ENCODE measurements at places on chromosomes 3 and 15.
A peak's percentile ranks its signal among the peaks of the same experiment; 100 is the strongest.

- no peak for DNase-seq
Measured at GRCh38 chr3:52268036-52268435, 10.4 kb downstream of the WDR82 start.

DNA sequence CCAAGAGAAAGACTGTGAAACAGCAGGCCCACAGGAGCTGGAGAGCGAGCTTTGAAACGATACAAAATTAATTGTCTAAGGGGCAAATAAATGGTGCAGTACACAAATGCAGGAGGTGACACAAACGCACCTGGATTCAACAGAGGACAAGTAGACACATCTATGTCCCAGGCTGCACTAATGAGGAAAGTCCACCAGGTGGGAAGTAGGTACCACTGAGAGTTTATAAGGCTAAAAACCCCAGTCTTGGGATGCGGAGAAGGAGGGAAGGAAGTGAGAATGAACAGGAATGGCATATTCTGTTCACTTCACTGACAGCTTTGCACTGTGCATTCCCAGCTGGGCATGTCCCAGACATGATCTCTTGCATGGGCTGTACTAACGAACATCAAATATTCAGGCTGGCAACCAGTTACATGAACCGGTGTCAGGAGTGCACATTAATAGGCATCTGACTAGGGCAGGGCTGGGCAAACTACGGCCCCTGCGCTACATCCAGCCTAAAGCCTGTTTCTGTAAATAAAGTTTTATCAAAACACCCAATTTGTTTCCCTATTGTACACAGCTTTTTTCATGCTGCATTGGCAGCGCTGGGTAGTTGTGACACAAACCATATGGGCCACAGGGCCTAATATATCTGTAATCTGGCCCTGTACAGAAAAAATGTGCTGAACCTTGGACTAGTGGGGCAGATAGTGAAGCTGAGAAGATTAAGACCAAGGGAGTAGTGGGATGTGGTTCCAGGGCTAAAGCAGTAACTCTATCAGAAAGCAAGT is 107.0 kb downstream of the IGF2BP2 start:
- no peak for DNase-seq

GRCh38 chr15:101535170-101535902 is 45.8 kb upstream of the PCSK6 start:
- no peak for DNase-seq

DNA sequence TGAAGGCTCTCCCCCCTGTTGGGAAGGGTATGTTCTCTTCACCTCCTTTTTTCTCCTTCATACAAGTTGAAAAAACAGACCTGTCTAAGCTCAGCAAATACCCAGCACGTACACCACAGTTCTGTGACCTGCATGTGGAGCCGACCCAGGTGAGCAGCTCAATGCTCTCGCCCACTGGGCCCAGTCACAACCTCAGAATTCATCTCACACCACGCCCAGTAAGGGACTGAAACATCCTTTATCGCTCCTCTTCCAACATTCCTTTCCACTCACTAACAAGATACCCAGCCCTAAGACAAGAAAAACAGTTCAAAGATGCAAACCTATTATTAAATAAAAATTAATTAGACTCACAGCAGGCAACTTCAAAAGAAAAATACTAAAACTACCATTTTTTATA is 68.9 kb downstream of the FOXP1 start:
- no peak for DNase-seq

DNA sequence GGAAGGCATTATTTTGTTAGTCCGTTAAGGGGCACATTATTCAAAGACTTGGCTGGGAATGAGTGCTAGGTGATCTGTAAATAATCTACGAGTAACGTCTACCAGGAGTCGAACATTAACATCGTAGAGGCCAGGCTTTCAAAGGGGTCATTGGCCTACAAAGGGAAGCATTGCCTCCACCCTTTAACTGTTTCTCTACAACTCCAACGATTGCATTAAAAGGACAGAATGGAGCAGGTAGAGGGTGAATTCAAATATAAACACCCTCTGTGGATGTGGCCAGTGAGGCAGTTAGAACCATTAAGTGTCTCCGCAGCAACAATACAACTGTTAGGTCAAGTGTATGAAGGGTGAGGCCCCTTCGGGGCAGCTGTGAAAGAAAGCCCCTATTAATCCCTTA is 126.0 kb upstream of the LMOD3 start:
- DNase-seq: no peak

GRCh38 chr3:156721687-156722618 is 47.6 kb downstream of the TIPARP start:
- no peak for DNase-seq

GRCh38 chr3:95123104-95123503 is 1060.2 kb downstream of the NSUN3 start:
- no peak for DNase-seq

- no peak for DNase-seq
Measured at GRCh38 chr3:9037144-9037711, 74.0 kb upstream of the RAD18 start.

- DNase-seq: no peak
Measured at GRCh38 chr3:186305286-186305685, 56.7 kb downstream of the DGKG start.

DNA sequence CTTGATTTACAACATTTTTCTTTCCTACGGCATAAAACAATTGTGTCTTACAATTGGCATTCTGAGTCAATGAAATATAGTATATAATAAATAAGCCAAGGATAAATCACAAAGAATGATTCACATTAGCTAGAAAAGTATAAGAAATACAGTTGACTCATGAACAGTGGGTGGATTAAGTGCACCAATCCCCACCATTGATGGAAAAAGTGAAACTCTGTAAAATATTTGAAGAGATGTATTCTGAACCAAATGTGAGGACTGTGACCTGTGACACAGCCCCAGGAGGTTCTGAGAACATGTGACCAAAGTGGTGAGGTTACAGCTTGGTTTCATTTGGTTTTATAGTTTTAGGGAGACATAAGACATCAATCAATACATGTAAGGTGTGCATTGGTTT is 227.5 kb downstream of the ALCAM start:
- no peak for DNase-seq

GRCh38 chr3:139134678-139135372 is 90.1 kb upstream of the PRR23C start:
- DNase-seq: no peak

GRCh38 chr3:48696601-48697000 is 10.9 kb upstream of the NCKIPSD start:
- no peak for DNase-seq

GRCh38 chr3:45861043-45861719 is 19.3 kb upstream of the LZTFL1 start:
- DNase-seq: no peak

- no peak for DNase-seq
Measured at GRCh38 chr3:111143-112069, 85.2 kb upstream of the CHL1 start.

GRCh38 chr3:51389423-51390183 is 1.5 kb upstream of the RBM15B start:
- peak; percentile 61 for DNase-seq

DNA sequence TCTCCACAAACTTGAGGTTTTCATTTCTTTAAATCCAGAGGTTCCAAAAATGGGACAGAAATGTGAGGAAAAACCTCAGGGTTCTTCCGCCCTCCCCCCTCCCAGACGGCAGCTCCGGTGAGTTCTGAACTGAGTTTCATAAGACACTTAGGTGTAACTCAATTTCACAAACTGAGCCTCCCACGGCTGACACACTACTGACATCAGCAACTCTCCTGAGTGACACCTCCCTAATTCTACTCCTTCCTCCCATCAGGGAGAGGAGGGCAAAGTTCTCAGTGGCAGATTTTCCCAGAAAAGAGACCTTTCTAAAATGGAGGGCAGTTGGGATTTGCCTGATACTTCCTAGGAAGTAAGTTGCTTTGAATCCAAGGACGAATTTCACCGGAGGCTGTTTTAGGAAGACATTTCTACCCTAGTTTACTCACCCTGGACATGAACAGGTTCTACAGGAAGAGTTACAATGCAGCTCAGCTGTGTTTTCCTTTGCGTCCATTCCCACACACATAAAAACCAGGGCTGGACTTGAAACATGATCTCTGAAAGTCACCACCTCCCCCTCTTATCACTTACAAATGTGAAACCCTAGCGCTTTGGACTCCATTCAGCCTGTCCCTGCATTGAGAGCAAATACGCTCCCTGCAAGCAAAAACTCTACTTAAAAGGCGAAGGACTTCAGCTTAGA is 78.1 kb upstream of the LMOD3 start:
- no peak for DNase-seq

- no peak for DNase-seq
Measured at GRCh38 chr3:125061170-125061569, 5.4 kb upstream of the HEG1 start.

DNA sequence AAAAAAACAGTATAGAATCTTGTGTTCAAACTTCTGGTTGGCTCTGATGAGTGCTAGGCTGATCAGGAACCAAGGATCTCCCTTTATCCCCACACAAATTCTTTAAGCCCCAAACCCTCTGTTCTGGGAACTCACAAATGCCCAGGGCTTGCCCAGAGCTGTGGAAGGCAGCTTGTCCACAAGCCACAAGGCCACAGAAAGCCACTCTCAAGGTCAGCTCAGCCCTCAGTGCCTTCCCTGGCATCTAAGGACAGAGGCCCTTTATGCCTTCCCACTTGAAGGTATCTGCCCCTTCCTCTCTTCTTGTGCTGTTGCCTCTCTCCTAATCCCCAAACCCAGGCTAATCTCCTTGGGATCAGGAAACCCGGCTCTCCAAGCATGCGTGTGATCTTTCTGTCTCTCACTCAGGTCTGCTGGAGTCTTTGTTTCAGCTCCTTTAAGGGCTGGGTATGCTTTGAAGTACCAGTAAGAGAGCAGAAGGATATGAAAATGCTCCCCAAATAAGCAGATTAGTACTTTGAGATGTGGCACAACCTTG is 145.0 kb upstream of the TRIM42 start:
- DNase-seq: no peak

DNA sequence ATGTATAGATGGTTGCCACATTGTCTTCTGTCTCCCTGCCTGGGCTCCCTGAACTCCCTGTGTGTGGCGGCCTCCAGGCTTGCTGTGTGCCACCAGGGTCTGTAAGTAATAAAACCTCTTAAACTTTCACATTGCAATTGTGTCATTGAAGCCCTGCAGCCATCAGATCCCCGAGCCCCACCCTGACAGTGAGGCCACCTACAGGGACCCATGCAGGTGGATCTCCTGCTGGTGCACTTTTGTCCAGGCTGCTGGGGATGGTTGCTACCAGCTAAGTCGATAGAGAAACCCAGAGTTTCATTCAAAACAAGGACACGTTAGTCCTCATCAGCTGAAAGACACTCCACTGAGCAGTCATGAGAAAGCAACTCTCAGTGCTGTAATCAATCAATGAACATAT is 133.6 kb upstream of the PRICKLE2 start:
- DNase-seq: no peak

DNA sequence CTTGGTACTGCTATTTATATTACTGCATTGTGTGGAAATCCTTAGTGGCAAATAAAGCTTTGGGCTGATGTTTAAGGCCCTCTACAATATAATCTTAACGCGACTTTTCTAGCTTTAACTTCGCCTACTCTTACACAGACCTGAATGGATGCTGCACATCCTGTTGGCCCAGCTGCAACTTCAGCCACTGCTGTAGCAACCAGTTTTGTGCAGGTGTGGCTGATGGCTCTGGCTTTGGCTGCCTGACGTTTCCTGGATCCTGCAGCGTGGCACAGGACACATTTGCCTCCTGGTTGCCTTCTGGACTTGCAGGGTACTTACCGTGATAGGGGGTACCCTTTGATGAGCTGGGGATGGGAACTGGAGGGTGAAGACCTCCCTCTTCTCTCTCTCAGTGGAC is 20.2 kb upstream of the ERICH6 start:
- DNase-seq: no peak

DNA sequence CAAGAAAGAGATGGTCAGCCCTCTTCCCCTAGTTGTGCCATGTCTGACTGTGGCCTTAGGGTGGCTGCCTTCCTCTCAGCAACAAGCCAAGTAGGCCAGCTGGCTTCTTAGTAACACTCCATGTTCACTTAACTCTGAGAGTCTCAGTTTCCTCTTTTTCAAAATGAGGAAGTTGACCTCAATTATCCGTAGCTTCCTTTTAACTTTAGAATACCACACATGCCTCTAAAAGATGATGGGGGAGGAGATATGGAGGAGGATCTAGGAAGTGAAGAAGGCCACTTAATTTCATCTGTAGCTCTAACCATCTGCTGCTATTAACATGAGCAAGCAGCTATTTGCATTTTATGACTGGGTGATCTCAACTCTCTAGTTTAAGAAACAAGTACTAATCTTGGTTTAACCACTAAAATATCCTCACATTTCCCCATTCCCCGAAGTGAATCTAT is 32.9 kb downstream of the CD200R1L start:
- no peak for DNase-seq

DNA sequence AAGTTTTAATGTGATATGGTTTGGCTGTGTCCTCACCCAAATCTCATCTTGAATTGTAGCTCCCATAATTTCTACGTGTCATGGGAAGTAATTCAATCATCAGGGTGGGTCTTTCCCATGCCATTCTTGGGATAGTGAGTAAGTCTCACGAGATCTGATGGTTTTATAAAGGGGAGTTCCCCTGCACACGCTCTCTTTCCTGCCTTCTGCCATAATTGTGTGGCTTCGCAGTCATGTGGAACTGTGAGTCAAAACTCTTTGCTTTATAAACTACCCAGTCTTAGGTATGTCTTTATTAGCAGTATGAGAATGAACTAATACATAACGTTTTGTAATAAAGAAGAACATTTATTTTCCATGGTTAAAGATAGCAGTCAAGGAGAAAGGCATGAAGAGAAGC is 39.2 kb upstream of the GOLIM4 start:
- no peak for DNase-seq

GRCh38 chr15:39471785-39472574 is 108.9 kb upstream of the THBS1 start:
- DNase-seq: no peak

- DNase-seq: no peak
Measured at GRCh38 chr3:64417816-64418215, 192.6 kb upstream of the PRICKLE2 start.

DNA sequence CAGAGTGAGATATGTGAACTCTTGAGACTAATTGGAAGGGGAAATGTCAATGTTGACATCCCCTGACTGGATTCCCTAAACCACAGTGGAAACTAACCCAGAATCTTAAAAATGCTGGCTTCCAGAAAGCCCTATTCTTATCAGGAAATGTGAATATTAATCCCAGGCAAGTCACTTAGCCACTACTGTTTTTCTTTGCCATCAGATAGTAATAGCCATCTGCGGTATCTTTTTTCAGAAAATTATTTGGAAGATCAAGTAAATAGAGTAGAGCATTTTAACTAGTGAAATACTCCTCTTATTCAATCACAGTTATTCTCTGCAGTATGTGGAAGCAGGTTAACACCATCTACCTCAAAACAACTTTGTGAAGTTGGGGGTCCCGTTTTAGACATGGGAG is 318.9 kb downstream of the RORA start:
- no peak for DNase-seq

- peak; percentile 34 for DNase-seq
Measured at GRCh38 chr15:33194704-33195670, at the start of gene FMN1. Gene FMN1 (minus strand): TSS chr15:33194714. CDS start chr15:33154914, 39,800 bp downstream.

- DNase-seq: no peak
Measured at GRCh38 chr3:174010907-174011306, 613.4 kb downstream of the NLGN1 start.

GRCh38 chr3:133694288-133695268 is 32.8 kb upstream of the TOPBP1 start:
- DNase-seq: no peak

Data from D721Med (cell line).